Brain pericyte (primary cell): ENCODE measurements at places on chromosomes 3 and 15.

DNA sequence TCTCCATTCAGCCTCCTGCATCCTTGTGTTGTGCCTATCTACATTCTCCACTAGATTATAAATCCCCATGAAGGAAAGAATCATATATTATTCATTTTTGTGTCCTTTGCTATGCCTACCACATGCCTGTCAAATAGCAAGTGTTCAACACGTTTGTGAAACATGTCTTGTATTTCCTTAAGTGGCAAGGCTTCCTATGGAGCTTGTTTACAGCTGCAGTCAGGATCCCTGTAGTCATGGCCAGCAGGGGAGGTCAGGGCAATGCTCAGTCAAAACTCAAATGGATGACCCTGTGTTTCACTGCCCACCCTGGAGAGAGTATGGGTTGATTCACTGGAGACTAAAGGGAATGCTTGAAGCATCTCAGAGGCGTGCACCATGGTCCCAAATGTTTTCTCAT is 191.7 kb upstream of the ATP11B start:
- no peak for DNase-seq

DNA sequence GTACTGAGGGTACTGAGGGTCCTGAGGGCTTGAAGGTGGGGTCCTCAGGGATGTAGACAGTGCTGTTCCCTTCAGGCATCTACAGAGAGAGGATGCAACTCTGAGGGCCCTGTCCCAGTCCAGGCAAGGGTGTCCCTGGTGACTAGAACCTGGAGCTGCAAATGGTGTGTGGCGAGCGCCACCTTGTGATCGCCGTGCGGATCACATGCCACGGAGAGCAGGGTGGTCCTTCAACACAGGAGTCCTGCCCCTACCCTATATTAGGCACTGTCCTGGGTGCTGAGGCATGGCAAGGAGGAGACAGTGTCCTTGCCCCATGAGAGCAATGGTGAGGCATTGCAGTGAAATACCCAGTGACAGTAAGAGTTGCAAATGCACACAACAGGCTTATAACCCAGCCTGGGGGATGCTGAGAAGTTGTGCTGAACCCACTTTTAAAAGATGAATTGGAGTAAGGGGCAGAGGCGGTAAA is 23.6 kb downstream of the RHCG start:
- DNase-seq, result no peak

DNA sequence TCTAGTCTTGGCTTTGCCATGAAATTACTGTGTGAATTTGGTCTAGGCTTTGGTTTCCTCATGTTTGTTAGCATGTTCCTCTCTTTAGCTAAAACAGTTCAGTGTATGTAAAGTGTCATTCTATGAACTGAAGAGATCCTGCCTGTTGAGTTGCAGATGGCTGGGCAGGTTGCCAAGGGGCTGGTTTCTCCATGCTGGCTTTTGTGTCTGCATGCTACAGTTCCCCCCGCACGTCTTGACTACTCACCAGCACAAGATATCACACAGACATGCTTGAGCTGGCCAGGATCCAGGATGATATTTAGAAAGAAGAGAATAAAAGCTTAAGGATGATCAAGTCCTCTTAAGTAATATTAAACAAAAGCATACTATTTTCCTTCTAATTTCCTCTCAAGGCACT is 90.2 kb downstream of the CERS3 start:
- no peak for DNase-seq

DNA sequence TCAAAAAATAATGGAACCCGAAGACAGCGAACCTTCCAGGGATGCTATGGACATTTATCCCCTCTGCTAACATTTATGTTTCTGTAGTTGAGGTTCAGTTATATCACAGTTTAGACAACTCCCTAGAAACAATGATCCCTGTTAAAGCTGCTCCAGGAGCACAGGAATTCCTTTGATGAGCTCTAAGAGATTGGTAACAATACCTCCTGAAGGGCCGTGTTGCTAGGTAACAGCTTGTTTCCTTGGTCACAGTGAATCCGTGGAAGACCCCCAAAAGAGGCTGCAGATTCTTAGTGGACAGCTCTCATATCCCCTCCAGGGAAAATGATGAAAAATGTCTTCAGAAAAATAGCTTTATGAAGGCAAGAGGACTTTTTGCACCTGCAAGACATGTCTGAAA is 160.2 kb downstream of the SERPINI1 start:
- DNase-seq, result no peak

- DNase-seq, result no peak
Observed at GRCh38 chr15:66603301-66604179, 37.7 kb upstream of the LCTL start.

GRCh38 chr3:11567516-11568467 is 75.9 kb downstream of the VGLL4 start:
- no peak for DNase-seq

- no peak for DNase-seq
Observed at GRCh38 chr15:43889042-43889441, 62.2 kb downstream of the WDR76 start.
